ENCODE measurements at places on chromosomes 7 and 10. TPM values are rescaled to one million over a fixed set of nuclear protein-coding genes. Genes with fewer than 3 reads are reported as not detected.

SHLD2 gene
- 23.9 TPM for total RNA-seq

LRRTM3 gene
- total RNA-seq, result not detected

MBL2 gene
- not detected for total RNA-seq

MKLN1 gene
- 27.0 TPM for total RNA-seq

AMPH gene
- total RNA-seq, result not detected
